ENCODE measurements at places on chromosomes 13 and 19.

GRCh38 chr13:73972545-73972944 is 161.7 kb downstream of the KLF12 start:
- DNase-seq, result no peak

DNA sequence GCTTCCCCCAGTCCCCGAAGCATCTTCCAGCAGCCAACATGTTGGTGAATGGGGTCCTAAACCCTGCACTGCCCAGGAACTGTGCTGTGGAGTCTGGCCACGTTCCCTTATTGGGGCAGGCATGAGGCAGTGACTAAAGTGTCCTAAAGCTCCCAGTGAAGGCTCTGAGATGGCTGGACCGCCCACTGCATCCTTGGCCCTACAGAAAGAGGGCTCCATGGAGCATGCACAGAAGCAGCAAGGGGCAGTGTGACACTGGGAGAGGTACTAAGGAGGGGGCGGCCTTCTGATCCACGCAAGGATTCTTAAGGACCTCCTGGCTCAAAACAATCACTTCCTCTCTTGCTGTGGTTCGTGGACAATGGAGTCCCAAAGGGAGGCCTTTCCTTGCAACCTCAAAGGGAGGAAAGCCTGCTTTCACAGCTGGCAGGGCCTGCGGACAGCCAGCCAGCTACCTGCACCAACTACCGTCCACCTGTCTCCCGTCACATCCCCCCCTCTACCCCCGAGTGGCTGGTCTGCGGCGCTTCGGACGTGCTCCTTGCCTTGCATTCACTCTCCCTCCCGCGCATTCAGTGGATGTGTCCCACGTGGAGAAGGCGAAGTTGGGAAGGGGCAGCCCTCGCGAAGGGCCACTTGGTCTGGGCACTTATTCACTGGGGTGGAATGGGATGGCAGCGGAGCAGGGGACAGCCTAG is 63.9 kb upstream of the STARD13 start:
- no peak for DNase-seq

- DNase-seq, result peak; percentile 56
Observed at GRCh38 chr13:27455331-27455855, 5.0 kb upstream of the MTIF3 start.

GRCh38 chr13:22320991-22321390 is 650.1 kb downstream of the FGF9 start:
- no peak for DNase-seq

DNA sequence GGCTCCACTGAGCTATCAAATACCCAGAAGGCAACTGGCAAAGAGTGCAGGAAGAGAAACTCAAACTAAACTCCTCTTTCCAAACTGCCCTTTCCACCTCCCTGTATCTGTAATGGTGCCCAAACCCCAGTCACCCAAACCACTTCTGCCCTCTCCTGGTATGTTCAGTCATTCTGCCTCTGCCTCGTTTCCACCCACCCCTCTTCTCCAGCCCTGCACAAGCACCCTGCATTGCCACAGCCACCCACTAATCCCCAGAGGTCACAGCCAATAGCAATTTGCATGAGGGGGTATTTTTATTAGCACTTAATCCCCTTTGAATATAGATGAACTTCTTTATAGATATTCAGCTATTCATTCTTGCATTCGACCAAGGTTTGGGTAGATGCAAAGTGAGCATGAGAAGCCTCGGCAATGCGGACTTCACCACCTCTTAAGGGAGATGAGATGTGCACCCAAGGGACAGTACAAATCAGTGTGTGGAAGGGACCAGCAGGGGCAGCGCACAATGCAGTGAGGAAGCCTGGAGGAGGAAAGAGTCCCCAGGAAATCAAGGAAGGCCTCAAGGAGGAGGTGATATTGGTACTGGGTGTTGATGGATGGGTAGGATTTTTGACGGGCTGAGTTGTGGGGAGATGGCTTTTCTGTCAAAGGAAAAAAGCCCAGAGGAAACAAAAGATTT is 12.4 kb downstream of the TMEM272 start:
- no peak for DNase-seq
